ENCODE measurements at places on chromosomes 4 and X. TPM values are rescaled to one million over a fixed set of nuclear protein-coding genes. Genes with fewer than 3 reads are reported as not detected.

ANOS1 gene
- 1.1 TPM for total RNA-seq

DCAF4L1 gene
- 0.79 TPM for total RNA-seq

EMCN gene
- 3.1 TPM for total RNA-seq

JCHAIN gene
- 641 TPM for total RNA-seq

PLRG1 gene
- 58.7 TPM for total RNA-seq

ZFYVE28 gene
- 11.2 TPM for total RNA-seq

L1CAM gene
- 2.2 TPM for total RNA-seq

SPP1 gene
- 1.5 TPM for total RNA-seq

ETDB gene
- total RNA-seq = not detected

COL25A1 gene
- total RNA-seq = 1.4 TPM

SSX3 gene
- not detected for total RNA-seq

ATOH1 gene
- total RNA-seq = not detected

COL4A6 gene
- total RNA-seq = 0.76 TPM

HPGD gene
- total RNA-seq = 13.8 TPM

MGARP gene
- 0.36 TPM for total RNA-seq

NPY2R gene
- total RNA-seq = 1.5 TPM

MAGEA10 gene
- total RNA-seq = not detected

RBMX2 gene
- total RNA-seq = 15.8 TPM

CXorf49 gene
- not detected for total RNA-seq

FAM241A gene
- total RNA-seq = 3.0 TPM

MAGEB10 gene
- total RNA-seq = not detected

ZIC3 gene
- not detected for total RNA-seq

SH2D1A gene
- total RNA-seq = 13.1 TPM

All from spleen (tissue), 13 donors.